A549 treated with ZK216348 at 1 μM for 4 hours (cell line): ENCODE measurements at places on chromosomes 16 and 17. TPM values are rescaled to one million over a fixed set of nuclear protein-coding genes. Genes with fewer than 3 reads are reported as not detected.

Gene GDPD1
- 0.60 to 1.3 TPM (median 0.92 TPM) in 5 replicates for total RNA-seq

Gene NTN3
- 0.12 TPM in 1 of 5 replicates, not detected in the others for total RNA-seq

Gene TEX19
- total RNA-seq: 0.34 to 0.83 TPM (median 0.43 TPM) in 5 replicates

Gene SPATA22
- not detected in 5 replicates for total RNA-seq

Gene DVL2
- 23.8 to 44.5 TPM (median 38.9 TPM) in 5 replicates for total RNA-seq

Gene TPSG1
- total RNA-seq: not detected in 5 replicates

Gene CLDN9
- 0.21 to 0.48 TPM (median 0.38 TPM) in 5 replicates for total RNA-seq

Gene LRRC75A
- 1.1 to 1.5 TPM (median 1.2 TPM) in 5 replicates for total RNA-seq

Gene RDM1
- total RNA-seq: 2.7 to 6.7 TPM (median 3.7 TPM) in 5 replicates

Gene CNTNAP1
- total RNA-seq: 3.5 to 6.5 TPM (median 6.0 TPM) in 5 replicates

Gene TMEM88
- 0.30 to 0.46 TPM (median 0.45 TPM) in 5 replicates for total RNA-seq

Gene ST6GALNAC1
- total RNA-seq: 0.27 to 0.60 TPM in 2 of 5 replicates, not detected in the others
